Activated CD8-positive, alpha-beta T cell treated with anti-CD3 and anti-CD28 coated beads, Interleukin-2, amount 10 ng/mL, durations not matched to agents 7 days and 5 days (primary cell): ENCODE measurements at places on chromosomes 12 and 14. TPM values are rescaled to one million over a fixed set of nuclear protein-coding genes. Genes with fewer than 3 reads are reported as not detected.

DNA sequence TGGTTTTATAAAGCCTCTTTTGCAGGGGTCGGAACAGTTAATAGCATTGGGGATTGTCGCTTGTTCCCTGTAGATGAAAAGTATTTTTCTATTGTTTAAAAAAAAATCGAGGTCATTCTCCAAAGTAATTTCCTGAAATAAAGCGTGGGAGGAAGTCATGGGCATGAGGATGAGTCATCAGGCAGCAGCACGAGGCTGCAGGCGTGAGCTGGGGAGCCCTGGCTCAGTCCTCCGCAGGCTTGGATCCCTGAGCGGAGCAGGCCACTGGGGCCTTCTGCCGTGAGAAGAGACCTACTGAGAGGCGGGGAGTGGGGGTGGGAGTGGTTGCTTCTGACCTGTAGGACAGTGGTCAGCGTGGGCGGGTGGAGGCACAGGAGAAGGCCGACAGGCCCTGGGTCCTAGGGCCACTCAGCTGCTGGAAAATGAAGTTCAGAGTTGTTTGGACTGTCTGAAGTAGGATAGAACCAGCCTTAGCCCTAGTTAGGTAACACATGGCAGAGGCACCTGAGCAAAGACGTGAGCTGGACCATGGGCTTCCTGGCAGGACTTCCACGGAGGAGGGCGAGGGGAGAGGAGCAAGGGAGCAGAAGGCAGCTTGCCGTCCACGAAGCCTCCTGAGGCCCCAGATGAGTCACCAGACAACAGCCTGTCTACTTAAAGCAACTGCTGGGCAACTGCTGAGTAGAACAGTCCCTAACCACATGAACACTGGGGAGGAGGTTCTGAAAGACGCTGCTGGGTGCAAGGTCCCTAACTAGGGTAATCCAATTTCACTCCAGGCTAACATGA, 21.1 kb upstream of the LGALS3 start:
- DNase-seq = no peak

DNA sequence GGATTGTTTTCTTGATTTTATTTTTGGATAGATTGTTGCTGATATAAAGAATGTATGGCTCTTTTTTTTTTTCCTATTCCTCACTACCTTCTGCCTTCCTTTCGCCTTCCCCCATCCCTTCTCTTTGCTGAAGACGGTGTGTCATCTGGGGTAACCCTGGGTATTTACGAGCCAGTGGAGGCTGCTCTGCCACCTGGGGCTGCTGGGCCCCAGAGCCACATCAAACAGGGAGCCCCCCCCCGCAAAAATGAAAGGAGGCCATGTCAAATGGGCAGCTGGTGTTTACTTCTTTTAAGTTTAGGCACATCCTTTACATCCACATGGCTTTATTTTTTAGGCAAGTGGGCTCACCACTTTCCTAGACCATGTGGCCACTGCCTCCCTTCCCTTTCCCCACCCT, 25.4 kb downstream of the CHST11 start:
- no peak for DNase-seq

- DNase-seq = no peak
Measured at GRCh38 chr12:98274430-98275130, 240.8 kb upstream of the TMPO start.

DNA sequence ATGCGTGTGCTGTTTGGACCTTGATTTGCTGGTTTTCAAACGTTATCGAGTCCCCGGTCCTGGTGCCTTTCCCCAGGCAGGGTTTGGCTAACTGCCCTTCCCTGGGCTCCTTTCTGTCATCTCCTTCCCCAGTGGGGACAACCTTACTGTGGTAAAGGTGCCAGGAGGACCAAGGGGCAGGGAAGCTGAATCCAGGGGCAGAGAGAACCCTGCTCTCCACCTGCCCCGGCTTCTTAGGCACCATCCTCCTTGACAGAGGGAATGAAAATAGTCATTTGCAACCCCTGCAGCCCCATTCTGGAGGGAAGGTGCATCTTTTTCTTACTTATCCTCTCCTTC, 5.0 kb downstream of the CEBPE start:
- DNase-seq = no peak

- DNase-seq = no peak
Measured at GRCh38 chr14:68654471-68654941, 138.4 kb downstream of the ZFP36L1 start.

DNA sequence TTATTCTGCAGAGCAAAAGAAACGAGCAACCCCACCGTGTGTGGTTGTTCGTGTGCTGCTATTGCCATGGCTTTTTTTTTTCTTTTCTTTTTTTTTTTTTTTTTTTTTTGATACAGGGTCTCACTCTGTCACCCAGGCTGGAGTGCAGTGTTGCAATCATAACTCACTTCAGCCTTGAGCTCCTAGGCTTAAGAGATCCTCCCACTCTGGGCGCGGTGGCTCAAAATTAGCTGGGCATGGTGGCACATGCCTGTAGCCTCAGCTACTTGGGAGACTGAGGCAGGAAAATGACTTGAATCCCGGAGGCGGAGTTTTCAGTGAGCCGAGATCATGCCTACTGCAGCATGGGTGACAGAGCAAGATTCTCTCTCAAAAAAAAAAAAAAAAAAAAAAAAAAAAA, 144.2 kb downstream of the ESR2 start:
- DNase-seq = no peak

DNA sequence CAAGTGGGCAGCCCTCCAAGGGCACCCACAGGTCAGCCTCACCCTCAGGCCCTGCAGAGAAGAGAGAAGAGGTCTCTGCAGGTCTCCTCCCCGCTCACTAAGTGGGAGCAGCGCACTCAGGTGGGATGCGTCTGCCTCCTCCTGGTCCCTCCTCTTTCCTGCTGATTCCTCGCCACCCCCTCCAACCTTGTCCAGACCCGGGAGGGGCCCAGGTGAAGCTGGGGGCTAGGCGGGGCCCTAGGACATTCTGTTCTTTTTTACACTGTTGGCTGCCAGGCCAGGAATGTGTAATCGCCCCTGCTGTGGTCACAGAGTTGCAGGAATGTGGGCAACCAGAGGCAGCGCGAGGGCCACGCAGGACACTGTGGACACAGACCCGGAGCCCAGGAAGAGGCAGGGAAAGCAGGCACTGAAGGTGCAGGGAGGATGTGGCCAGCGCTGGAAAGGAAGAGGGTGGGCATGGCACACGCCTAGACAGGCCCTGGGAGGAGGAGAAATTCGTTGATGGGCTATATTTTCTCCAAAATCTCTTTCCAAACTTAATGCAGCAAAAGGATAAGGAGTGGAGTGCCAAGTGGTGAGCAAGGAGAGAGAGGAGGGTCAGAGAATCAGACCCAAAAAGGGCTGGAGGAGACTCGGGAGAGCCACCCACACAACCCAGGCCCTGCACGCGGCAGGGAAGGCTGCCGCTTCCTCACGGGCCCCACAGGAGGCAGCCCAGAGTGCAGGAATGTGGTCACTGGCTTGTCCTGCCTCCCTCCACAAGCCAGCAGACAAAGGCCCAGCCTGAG, 911 bp upstream of the SCNN1A start:
- no peak for DNase-seq

GRCh38 chr14:56808383-56809269, 1.7 kb downstream of the OTX2 start:
- DNase-seq = no peak

DNA sequence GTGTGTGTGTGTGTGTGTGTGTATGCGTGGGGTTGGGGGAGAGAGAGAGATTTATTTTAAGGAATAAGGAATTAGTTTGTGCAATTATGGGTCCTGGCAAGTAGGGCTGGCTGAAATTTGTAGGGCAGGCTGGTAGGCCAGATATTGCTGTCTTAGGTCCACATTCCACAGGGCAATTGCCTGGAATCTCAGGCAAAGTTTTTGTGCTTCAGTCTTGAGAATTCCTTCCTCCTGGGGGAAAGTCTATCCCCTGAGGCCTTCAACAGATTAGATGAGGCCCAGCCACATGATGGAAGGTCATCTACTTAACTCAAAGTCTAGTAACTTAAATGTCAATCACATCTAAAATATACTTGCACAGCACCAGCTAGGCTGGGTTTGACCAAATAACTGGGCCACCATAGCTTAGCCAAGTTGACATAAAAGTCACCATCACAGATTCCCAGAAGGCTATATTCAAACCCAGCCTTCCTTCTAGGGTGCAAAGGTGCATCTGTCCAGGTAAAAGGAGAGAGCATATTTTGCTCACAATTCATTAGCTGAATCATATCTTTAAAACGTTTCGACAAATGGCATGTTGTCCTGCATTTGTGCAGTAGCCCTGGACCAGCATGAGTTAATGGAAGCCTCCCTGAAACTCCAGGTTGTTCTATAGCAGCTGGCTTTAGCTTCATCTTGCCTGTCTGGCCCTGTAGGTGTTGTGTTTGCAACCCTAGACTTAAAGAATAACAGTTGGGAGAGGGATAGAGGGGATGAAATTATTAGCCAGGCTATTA, 63.1 kb downstream of the C14orf132 start:
- DNase-seq = no peak

- no peak for DNase-seq
Measured at GRCh38 chr14:88563845-88564244, 1.0 kb downstream of the ZC3H14 start.

DNA sequence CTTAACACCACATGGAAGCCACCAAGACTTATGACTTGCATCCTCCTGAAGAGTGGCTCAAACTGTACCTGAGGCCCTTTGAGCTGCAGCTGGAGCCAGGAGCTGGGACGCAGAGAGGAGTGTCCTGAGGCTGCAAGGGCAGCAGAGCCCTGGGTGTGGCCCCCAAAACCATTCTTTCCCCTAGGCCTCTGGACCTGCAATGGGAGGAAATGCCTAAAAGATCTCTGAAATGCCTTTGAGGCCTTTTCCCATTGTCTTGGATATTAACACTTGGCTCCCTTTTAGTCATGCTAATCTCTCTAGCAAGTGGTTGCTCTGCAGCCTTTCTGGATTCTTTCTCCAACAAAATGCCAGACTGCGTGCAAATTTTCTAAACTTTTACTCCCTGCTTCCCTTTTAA, 156.1 kb downstream of the SLC38A4 start:
- DNase-seq = no peak

- DNase-seq = no peak
Measured at GRCh38 chr12:54442099-54442498, 23.0 kb upstream of the ITGA5 start.

- DNase-seq = peak; percentile 32
Measured at GRCh38 chr14:23299211-23299957, 3.3 kb downstream of the PPP1R3E start.

DNA sequence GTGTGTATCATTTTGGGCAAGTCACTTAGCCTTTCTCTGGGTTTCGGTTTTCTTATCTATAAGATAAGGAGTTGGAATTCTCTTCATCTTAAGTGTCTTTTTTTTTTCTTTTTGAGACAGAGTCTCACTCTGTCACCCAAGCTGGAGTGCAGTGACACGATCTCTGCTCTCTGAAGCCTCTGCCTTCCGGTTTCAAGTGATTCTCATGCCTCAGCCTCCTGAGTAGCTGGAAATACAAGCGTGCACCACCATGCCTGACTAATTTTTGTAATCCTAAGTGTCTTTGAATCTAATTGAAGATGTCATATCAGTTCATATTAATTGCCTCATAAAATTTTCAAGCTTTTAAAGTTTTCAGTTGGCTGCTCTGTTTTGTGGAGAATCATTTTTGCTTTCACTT, 4.0 kb downstream of the SRGAP1 start:
- DNase-seq = no peak

- DNase-seq = no peak
Measured at GRCh38 chr14:101619484-101619883, 58.2 kb downstream of the DIO3 start.

DNA sequence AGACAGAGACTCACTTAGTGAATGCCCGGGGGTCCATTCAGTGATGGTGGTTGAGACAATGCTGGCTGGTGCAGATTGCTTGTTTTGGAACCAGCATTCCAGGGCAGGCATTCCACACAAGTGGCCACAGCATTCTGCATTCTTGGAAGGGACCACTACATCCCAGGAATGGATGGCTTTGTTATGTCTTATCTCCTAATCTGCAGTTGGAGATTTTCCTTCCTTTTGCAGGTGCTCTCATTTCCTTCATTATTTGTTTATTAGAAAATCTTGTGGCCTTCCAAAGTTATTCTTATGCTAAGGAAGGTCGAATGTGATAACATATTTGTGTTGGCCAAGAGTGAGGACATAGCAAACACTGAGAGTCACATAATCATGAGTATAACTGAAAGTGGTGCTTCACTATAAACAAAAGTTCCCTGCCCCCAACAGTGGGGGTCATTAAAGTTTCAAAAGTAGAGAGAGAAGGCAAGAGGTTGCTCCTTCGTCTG, 66.0 kb downstream of the BMP4 start:
- DNase-seq = no peak

GRCh38 chr12:6548966-6549683, 6.7 kb downstream of the IFFO1 start:
- DNase-seq = no peak

GRCh38 chr14:51564986-51565604, 86.6 kb upstream of the FRMD6 start:
- DNase-seq = no peak

GRCh38 chr12:22477894-22478287, 66.5 kb downstream of the C2CD5 start:
- DNase-seq = no peak

DNA sequence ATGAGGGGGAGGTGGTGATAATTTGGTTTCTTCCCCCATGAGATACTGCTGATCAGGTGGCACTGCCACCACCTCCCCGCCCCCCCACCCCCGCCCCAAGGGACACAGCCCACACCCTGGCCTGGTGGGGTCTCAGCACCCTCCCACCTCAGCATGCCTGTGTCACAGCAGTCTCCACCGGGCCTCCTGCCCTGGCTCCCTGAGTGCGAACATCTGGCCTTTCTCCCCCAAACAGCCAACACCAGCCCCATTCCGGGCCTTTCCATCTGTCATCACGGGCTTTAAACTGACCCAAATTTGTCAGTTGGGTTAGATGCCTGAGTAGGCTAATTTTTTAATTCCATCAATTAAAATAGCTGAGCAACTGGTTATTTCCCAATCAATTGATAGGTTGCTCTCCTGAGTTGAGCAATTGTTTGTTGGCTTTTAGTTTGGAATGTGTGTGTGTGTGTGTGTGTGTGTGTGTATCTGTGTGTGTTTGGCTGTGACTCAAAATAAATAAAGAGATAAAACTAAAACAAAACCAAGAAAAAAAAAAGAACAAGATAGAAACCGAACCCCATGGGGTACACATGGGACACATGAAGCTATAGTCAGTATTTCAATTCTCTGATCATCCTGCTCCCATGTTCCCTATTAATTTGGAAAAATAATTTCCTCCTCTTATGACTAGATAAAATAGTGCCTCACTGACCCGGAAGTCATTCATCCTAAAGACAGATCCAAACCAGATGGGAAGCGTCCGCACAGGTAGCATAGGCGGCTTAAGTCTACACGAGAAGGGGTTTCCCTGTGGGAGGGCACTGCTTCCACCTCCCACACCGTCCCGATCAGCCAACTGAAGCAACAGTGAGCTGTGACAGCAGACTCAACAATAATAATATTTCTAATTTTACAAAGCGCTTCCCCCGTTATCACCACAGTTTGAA, 7.4 kb downstream of the SERPINA12 start:
- DNase-seq = no peak

- DNase-seq = peak; percentile 29
Measured at GRCh38 chr12:120361506-120362208, 7.3 kb downstream of the MSI1 start.

Gene DIO2
- not detected for total RNA-seq

Gene ADIPOR2
- 68.3 TPM for total RNA-seq

Gene ASCL4
- total RNA-seq = not detected

Gene KRT80
- not detected for total RNA-seq
